ENCODE measurements at places on chromosomes 2 and 18.

GRCh38 chr2:48066000-48066399, 159.7 kb upstream of the FBXO11 start:
- no peak for DNase-seq

- DNase-seq: no peak
These were observed at the start of gene BCL11A for GRCh38 chr2:60553495-60554073. TSS of gene BCL11A (minus strand) at chr2:60553654. CDS start at chr2:60553270, 384 bp downstream.

- no peak for DNase-seq
These were observed 283.8 kb upstream of the LYPD1 start for GRCh38 chr2:132953771-132954170.

DNA sequence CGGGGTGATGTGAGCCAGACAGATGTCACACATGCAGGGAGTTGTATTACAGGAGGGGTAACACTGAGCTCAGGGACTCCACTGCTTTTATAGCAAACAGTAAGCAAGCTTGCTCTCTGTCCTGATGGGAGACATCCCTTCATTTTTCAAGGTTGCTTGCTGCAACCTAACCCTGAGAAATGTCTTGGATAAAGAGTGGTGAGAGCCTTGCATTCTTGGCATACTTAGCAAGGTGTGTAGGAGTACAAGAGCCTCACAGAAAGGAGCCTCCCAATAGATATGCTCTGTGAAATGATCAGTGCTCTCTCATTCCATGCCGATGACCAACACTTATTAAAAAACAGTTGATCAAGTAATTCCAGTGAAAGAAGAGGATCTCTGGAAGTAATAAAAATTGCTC, 8.1 kb downstream of the PFN4 start:
- no peak for DNase-seq

DNA sequence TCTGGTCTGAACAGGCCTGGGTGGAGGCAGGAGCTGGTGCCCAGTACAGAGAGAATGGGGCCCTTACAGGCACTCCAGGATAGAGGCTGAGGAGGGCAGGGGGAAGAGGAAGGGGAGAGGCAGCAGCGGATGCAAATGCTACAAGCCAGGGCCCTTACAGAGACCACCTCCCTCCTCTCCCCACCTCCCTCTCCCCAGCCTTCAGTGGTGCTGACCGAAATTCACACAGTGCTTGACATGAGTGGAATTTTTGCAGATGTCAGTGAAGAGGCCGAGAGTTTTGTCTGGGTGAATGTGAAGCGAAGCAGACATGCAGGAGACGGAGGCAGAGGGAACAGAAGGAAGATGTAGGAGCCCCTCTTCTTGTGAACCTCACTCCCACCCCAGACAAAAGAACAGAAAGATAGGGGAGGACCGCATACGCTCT, 31.9 kb downstream of the CIB4 start:
- DNase-seq: no peak

- no peak for DNase-seq
These were observed 280.2 kb upstream of the SOX11 start for GRCh38 chr2:5412001-5412400.

DNA sequence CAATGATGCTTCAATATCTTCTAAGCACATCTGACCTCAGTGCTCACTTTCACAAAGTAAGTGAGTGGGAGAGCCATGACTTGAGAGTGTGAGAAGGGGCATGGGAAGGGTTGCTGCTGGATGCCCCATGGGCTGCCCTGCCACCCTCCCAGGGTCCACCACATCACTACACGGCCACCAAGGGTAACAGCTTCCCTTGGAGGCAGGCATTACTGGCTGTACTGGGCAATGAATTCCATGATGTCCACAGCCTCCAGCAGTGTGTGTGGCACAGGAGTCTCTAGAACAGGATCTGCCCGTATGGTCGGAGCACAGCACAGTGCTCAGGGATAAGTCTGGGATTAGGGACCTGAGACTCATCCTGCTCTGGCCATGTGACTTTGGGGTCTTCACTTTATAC, 481.0 kb upstream of the MYT1L start:
- peak; percentile 40 for DNase-seq
